ENCODE measurements at places on chromosomes 11 and 22.

- no peak for DNase-seq
Measured at GRCh38 chr11:65796726-65797601, 10.1 kb downstream of the OVOL1 start.

DNA sequence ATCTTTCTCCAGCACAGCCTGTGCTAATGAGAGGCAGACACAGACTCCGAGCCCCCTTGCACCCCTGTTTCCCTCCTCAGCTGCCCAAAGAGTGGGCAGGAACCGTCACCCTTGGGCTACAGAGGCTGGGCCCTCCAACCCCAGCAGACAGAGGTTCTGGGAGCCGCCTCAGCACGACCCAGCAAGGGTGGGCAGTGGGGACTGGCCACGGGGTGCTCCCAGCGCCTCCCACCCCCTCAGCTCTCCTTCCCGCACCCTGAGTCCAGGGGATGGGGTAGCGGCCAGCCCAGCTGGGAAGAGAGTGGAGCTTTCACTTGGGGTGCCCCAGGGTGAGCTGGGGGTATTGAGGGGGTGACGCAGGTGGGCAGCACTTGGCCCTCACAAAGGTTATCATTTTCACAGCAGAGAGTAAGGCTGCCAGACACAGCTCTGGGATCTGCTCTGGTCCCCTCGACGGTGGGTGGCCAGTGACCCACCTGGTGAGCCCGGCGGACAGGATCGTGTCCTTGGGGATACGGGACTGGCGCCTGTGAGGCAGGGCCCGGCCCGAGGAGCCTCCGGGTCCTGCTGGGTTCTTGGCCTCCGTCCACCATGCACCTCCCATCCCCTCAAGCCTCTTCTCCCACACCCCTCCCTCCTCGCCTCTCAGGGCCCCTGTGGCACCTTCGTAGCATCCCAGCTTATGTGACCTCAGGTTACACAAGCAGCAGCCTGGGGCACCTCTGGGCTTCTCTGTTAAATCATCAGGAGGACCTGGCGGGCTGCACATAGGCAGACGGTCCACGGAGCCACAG, 14.4 kb upstream of the BRSK2 start:
- DNase-seq: no peak

DNA sequence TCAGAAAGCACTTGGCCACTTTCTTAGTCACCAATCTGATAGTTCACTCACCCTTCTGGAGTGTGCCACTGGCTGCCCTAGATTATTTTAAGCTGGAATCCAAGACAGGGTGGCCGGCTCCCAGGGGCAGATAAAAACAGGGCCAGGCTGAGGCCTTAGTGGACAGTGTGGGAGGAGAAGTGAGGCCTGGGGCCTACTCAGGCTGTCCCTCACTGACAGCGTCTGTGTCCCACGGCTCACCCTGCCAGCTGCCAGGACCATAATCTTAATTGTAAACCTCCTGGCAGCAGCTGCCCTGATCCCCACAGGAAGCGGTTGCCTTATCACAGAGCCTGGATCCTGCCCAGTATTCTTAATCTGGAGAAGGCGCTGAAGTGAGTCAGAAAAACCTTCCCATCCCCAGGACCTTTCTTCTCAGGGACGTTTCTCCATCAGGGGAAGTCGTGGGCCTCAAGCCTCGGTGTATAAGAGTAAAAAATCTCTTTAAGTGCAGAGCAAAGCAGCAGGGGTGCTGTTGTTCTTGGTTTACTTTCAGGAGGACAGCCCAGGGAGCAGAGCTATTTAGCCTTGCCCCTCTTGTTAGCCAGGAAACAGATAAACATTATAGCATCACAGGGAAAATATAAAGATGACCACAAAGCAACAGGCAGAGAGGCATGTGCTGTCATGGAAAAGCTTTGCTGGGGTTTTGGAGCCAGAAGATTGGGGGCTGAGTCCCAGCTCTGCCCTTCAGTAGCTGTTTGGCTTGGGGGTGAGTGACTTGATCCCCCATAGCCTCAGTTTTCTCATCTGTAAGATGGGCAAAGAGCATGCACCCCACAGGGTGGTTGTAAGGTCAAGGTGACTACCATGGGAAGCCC, 39.6 kb downstream of the TSPAN18 start:
- no peak for DNase-seq

- no peak for DNase-seq
Measured at GRCh38 chr11:2269601-2270321, 627 bp downstream of the ASCL2 start.

GRCh38 chr22:49948116-49948957, 12.2 kb upstream of the PIM3 start:
- DNase-seq: no peak

GRCh38 chr11:45050111-45050510, 96.3 kb upstream of the PRDM11 start:
- no peak for DNase-seq

DNA sequence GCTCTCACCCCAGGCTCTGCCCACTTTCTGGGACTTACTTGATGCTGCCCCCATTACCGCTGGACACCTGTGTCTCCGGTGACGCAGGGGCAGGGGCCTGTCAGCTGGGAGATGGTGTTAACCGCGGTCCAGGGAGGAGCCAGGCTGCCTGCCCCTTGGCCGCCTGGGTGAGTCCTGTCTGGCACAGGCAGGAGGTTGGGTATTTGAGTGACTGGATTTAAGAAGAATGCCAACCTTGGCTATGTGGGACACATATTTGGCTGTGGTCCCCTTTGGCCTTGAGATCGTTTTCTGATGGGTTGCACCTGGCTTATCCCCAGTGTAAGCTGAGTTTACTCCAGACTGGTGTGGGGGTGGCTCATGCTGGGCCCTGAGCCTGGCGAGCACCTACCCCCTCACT, 2.5 kb downstream of the MUC6 start:
- DNase-seq: no peak

DNA sequence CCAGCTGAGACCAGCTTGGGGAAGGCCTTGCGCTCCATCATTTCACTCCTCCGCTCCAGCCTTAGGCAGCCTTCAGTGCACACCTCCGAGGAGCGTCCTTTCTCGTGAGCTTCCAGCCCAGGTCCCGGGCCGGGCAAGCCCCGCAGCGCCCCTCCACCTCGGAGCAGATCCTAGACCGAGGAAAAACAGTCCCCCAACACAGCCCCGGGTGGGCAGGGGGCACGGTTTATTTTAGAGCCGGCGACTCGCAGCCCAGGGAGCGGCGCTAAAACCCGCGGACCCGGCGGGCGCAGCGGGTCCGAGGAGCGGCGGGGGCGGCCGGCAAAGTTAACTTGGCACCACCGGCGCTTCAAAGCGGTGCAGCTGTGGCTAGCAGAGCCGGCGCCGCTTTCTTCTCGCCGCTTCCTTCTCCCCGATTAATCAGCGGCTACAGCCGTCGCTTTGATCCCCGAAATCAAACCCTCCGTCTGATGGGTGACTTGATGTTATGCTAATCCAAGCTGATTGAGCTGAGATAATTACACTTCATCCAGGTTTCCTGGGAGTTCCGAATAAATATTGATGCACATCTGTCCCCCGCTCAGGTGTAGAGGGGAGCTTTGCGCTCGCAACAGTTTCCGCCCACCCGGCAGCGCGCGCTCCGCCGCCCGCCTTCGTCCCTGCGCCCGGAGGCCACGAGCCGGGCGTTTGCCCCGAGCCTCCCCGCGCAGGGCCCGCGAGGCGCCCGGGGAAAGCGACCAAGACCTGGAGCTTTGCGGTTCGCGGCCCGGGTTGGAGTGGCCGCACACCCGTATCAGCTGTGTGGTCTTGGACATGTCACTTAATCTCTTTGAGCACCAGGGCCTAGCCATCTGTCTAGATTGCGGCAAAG, 192.7 kb downstream of the BUD13 start:
- no peak for DNase-seq

- DNase-seq: no peak
Measured at GRCh38 chr11:126136507-126136906, 73.8 kb upstream of the CDON start.

- DNase-seq: peak; percentile 58
Measured at GRCh38 chr11:119093942-119094815, 7.5 kb downstream of the DPAGT1 start.

GRCh38 chr11:64771861-64772260, 6.5 kb downstream of the SF1 start:
- peak; percentile 63 for DNase-seq

DNA sequence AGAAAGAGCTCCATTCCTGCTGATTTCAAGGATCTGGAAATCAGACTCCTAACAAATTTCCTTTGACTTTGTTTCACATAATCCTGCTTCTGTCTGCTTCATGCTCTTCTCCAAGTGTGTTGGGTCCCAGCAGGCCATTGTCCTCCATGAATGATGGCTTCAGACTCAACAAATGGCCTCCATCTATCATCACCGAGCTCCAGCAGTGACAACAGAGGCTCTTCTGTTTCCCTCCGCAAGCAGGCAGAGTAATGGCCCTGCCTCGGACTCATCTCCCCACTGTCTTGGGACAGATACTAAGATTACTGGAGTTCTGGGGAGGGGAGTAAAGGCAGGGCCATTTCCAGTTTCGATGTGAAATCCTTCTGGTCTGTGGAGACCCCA, 127.3 kb downstream of the TENM4 start:
- no peak for DNase-seq

- DNase-seq: no peak
Measured at GRCh38 chr11:32334822-32335221, 100.5 kb downstream of the WT1 start.

DNA sequence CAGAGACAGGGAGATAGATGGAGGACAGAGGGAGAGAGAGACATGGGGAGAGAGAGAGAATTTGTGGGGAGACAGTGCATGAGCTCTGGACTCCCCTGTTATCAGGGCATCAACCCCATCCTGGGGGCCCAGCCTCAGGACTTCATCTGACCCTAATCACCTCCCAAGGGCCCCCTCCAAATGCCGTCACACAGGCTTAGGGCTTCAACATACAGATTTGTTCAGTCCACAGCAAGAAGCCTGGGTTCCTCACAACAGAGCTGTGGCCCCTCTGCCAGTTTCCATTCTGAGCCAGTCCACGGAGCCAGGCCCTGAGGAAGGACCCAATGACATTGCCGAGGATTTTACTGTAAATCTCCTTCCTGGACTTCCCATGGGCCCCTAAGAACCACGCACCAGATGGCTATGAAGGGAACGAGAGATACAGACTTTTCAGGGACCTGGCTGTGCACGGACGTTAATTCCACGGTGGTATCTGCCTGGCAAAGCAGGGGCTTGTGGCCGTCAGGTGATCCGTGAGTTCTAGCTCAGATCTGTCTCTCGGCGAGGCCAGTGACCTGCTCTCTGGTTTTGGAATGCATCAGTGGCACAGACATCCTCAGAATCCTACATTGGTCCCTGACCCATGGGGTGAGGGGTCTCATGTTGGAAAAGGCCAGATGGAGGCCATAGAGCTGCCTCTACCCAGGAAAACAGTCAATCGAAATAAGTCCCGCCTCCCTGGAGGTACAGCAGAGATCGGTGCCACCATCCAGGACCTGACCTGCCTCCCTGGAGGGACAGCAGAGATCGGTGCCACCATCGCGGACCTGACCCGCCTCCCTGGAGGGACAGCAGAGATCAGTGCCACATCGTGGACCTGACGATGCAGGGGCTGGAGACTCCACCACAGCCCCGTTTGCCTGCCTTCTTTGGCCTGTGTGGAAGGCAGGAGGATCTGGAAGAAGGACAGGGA, 8.7 kb upstream of the B4GALNT4 start:
- no peak for DNase-seq

DNA sequence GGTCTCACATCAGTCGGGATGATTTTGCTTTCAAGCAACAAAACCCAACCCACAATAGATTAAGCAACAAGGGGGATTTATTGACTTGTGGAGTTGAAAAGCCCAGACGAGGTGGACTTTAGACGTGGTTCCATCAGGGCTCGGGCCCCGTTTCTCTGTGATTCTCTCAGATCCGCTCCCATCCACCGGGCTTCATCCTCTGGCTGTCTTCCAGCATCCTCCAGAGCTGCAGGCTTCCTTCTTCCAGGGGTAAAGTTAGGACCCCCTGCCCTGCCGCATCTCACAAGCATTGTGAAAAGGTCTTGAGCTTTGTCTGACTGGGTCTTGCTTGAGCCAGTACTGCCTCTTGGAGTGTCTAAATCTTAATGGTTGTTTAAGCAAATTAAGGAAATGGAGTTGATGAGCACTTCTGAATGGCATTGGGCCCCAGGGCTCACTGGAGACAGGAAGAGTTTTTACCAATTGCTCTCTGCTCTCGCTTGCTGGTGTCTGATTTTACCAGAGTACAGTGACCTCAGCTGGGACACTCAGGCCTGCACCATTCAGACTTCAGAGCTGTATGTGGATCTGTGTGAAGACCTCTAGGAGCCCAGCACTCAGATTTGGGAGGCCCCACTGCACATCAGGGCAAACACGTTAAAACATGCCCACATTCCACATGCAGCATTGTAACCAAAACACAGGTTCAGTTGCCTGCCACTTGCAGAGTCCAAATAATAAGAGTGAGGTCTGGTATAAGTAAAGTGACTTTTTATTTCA, 13.5 kb upstream of the FTH1 start:
- no peak for DNase-seq

DNA sequence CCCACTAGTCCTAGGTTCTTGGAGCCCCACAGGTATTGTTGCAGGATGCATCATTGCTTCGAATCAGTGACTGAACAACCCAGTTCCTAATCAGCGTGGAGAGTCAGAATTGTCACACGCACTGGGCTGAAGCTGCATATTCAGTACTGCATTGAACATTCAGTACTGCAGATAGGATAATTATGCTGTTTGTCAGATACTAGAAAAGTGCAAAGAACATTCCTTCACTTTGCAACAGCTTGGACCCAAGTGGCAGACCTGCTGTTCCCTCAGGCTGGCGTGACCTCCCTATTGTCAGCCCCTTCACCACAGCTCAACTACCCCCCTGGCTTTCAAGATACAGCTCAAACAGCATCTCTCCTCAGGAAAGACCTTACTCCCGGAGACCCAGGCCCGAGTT, 27.6 kb downstream of the NF2 start:
- no peak for DNase-seq

- DNase-seq: peak; percentile 16
Measured at GRCh38 chr11:12694183-12694531, 19.9 kb downstream of the TEAD1 start.

DNA sequence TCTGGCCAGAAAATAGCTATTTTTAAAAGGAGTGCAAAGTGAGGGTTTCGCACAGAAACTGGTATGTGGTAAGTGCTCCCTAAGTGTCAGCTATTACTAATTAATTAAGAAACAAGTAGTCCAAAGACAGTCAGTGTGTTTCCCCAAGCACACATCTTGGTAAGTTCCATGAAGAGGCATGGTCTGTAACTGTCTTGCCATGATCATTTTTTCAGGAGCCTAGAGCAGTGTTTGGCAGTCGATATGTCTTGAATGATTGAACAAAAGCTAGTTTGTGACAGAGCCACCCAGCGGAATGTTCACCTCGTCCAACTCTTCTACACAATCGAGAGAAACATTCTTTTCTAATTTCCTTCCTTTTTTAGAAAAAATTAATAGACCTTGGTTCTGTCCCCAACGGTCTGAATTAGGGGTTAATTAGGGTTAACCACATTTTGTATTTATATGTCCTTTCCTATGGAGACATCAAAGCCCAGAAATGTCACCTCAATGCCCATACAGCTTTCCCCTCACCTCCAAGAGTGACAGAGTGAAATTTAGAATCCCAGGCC, 57.6 kb upstream of the FTH1 start:
- DNase-seq: no peak

DNA sequence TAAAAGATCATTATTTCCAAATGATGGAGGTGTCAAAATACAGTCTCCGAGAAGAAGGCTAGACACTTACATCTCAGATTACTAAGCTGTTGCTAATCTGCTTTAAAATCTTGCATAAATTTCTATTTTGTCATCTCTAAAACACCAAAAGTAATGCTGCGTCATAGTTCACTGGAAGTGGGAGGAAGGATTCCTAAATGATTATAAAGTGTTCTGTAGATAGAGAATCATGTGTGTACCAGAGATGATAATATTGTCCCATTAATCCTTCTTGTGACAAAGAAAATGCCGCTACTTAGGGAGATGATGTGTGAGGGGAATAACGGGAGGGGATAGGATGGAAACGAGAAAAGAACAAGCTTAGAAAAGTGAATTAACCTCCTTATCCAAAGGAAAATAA, 268.6 kb downstream of the JRKL start:
- DNase-seq: no peak
